GM20000 (cell line): ENCODE measurements at places on chromosomes 11 and 22.

GRCh38 chr22:21710156-21710555, 25.4 kb downstream of the YPEL1 start:
- DNase-seq: no peak

DNA sequence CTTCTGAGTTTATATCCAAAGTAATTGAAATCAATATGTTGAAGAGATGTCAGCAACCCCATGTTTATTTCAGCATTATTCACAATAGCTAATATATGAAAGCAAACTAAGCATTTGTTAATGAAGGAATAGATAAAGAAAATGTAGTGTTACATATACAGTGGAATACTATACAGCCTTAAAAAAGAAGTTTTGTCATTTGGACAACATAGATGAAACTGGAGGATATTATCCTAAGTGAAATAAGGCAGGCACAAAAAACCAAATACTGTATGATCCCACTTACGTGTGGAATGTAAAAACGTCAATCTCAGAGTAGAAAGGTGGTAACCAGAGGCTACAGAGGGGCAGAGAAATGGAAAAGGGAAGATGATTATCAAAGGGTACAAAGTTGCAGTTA, 10.2 kb downstream of the MRGPRX2 start:
- DNase-seq: no peak

DNA sequence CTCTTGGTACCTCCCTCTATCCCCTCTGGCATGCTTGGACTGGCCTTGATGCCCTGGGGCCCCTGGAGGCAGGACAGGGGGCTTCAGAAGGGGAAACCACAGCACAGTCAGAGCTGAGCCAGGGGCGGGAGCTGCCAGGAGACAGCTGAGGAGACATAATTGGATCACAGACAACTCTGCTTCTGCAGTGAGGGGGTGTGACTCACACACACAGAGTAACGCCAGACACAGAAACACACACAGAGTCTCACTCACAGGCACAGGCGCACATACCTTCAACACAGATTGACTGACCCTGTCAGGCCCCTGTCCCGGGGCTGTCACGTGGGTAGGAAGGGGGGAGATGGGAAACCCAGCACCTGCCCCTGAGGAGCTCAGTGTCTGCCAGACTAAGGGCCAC, 20.6 kb downstream of the STARD10 start:
- DNase-seq: no peak

GRCh38 chr11:78248903-78249302, 60.2 kb downstream of the USP35 start:
- no peak for DNase-seq

DNA sequence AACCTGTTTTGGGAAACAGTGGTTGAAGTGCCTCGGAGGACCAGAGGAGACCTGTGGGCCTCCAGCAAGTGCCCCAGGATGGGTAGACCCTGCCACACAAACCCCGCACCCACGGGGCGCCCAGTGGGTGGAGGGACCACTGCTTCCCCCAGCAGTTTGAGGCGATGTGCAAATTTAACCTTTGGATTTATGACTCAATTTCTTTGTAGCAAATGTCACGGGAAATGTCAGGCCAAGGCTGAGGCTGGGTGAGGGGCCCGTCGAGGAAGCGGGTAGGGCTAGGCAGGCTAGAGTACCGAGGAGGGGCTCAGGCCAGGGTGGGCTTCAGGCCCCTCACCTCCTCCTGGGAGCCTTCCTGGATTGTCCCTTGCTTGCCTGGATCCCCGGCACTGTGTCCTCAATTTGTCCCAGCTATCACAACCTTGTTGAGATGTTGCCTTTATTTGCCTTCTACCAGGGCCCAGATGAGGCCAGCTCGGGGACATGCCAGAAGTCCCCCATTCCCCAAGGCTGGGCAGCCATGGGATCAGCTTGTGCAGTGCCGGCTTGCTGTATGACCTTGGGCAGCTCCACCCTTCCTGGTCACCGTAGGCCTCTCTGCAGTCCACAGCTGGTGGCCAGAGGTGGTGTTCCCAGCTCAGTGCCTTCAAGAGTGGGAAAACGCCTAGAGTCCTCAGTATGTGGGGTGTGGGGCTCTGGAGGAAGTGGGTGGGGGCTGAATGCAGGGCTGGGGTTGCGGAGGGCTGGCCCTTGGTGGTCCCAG, 39.5 kb upstream of the PRODH start:
- DNase-seq: no peak

DNA sequence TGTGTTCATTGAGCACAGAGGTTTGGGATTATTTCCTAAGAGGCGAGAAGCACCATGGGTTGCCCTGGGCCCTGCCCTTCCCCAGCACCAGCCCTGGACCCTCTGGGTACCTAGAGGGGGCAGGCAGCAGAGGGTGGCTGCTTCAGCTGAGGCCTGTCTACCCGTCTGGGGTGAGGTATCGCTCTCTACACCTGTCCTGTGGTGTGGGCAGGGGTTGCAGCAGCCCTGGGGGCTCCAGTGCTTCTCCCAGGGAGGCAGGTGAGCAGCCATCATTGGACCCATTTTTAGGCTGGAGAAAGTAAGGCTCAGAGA, 15.6 kb downstream of the PRDM11 start:
- DNase-seq: no peak
